ENCODE measurements at places on chromosomes 4 and X.

DNA sequence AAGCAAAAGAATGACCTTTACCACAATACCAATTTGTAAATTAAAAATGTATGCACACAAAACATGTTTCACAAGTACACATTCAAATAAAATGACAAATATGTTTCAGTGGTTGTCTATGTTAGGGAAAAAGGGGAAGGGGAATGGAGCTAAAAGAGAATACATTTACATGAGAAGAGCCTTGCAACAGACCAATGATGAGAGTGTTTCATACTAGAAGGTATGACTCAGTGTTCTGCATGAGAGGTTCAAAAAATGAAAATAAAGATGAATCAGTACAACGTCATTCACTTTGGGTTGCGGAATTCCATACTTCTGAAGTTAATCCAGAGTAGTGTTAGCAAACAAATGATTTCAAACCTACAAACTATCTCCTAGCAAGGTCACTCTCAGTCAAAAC lies 51.7 kb downstream of the RPGR start:
- DNase-seq = peak; percentile 50

DNA sequence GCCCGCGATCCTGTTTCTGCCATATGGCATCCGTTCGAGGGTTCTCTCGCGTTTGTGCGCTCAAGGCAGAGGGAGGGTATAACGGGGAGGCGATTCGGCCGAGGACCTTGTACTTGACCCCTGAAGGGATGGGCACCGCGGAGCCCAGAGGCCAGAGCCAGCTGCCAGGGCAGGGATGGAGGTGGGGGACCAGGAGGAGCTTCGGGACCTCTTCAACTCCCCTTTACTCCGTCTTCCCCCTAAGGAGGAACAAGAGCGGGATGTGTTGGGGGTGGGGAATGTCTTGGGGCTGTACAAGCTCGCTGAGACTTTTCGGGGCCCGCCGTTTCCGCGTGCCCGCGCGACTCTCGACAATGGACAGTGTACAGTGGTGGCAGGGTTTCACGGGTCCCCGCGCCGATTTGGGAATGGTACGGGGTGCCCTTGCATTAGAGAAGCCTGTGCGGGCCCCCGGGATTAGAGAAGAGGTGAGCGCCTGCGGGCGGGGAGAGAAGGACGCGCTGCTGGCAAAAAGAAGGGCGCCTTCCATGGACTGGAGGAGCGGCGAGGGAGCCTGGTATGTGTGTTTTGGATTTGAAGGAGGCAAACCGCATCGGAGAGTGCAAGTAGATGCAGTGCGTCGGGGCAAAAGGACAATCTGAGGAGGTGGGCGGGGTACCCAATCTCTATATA lies 760 bp downstream of the UGT8 start:
- no peak for DNase-seq

DNA sequence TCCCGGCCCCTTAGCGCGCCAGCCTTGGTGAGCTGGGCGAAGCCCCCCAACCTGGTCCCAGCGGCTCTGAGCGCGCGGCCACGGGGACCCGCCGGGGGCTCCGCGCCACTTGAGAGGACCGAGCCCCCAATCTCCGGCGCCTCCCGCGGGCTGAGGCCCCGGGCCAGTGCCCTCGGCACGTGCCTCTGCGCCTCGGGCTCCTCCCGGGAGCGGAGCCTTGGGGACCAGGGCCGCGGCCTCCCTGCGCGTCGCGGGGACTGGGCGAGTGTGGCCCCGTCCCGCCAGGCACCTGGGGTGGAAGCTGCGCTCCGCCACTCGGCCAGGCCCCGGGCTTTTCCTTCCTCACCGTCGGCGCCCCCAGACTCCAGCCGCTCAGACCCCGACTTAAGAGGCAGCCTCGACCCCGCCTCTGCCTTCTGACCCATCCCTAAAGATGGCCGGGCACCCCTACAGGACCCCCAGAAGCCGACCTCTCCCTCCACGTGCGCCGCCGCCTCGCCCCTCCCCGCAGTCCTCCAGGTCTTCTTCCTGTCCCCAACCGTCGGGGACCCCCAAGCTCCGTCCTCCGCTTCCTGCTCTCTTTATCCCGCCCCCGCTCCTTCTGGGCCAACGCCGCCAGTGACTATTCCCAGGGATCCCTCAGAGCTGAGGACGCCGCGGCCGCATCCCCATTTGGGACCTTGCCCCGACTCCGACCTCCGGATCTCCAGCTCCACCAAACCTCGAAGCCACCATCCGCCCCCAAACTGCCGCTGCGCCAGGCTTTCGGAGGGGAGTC lies 752 bp downstream of the ERAS start:
- DNase-seq = no peak

- peak; percentile 8 for DNase-seq
Observed at GRCh38 chrX:76253432-76253831, 80.6 kb downstream of the PBDC1 start.

DNA sequence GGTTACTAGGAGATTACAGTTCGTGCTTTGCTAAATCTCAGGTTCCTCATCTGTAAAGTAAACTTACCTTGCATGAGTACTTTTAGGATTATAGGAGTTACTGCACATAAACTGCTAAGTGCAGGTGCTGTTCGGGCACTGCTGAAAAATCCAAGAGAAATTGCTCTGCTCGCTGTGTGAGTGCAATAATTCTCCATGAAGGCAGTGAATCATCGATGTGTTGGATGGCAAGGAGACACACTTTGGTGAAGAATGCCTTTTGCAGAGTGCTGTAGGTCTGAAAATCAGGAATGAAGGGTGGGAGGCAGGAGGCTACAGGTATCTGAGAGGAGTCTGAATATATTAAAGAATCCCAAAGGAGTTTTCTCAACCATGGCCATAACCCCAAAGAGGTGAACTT lies 113.0 kb downstream of the CHIC2 start:
- DNase-seq = no peak

- peak; percentile 93 for DNase-seq
Observed at GRCh38 chr4:40672528-40673522, 43.2 kb upstream of the RBM47 start.

GRCh38 chrX:23386726-23387125 lies 52.1 kb downstream of the PTCHD1 start:
- DNase-seq = no peak

DNA sequence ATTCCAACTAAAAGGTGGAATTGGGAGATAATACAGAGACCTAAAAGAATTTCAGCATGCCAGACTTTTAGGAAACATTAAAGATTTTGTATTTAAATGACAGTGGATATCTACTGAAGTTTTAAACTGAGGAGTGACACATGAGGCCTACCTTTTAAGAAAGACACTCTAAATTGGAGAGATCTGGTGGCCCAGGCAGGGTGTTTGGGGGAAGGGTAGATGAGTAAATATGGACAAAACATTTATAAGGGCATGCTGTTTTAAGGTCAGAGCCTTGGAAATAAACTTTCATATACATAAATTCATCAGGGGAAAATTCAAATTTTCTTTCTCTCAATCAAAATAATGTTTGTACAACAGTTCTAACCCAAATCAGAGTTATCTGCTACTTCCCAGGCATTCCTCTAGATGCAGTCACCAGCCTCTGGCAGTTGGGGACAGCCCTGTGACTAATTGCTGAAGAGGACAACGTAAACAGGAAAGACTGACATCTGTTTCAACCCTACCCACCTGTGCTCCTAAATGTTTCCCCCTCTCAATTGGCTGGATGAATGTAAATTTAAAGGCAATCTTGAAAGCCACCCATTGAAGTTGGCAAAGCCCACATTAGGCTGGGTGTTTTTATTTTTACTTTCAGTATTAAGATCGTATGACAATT lies 1646.9 kb upstream of the ADGRL3 start:
- DNase-seq = no peak

DNA sequence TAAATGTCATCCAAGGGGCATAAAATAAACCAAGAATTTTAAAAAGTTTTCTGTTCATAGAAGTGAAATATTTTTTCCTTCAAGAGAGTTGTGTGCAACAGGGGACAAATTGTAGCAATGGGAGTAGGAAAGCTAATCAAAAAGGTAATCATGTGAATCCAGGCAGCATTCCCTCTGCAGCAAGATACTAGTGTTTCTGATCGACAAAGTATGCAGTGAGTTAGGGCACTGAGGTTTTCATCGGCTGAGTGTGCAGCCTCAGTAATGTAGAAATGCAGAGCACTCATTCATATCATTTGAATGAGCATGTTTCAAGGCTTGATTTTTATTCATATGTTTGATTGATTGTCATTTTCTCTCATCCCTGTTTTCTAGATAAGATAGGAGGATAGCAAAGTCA lies 321.7 kb downstream of the PCDH7 start:
- DNase-seq = no peak

- DNase-seq = no peak
Observed at GRCh38 chr4:184968366-184968765, 49.9 kb upstream of the HELT start.

DNA sequence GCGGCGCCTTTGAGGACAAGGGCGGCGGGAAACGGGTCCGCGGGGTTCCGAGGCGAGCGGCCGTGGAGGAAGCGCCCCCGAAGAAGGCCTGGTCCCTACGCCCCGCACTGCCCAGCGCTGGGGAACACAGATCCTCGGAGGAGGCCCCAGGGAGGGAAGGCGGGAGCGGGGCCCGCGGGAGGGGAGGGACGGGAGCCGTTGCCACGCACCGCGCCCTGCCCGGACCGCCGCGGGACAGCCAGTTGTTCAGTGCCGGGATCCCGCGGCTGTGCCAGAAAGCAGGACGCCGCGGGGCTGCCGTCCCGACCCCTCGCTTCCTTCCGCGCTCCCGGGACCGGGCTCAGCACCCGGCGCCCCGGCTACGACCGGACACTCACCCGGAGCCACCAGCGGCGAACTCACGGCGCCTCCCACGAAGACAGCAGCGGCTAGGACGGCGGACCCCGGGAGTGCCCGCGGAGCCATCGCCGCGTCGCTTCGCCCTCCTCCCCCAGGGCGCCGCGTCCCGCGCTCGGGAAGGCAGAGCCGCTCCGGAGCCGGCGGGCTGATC lies 278 bp downstream of the RELL1 start:
- no peak for DNase-seq

- no peak for DNase-seq
Observed at GRCh38 chrX:50458483-50458882, 12.1 kb downstream of the DGKK start.

GRCh38 chr4:153747406-153747955 lies 12.3 kb downstream of the RNF175 start:
- no peak for DNase-seq

DNA sequence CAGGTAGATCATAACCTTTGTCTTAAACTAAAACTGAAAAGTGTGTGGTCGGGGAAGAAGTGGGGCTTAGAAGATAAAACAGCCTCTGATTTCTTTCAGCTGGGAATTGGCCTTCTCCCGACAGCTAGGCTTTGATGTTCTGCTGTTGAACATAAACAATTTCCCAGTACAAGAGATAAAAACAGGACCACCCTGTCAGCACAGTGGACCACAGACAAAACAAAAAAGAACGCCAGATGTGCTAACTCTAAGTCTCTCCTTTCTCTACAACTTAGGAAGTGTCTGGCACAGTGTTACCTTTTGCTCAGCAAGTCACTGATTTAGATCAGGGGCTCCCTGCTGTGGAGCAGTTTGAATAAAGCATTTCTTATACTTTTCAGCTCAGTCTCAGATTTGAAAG lies 87.5 kb upstream of the UXT start:
- no peak for DNase-seq

GRCh38 chr4:39563346-39563847 lies 36.2 kb upstream of the UGDH start:
- DNase-seq = no peak

DNA sequence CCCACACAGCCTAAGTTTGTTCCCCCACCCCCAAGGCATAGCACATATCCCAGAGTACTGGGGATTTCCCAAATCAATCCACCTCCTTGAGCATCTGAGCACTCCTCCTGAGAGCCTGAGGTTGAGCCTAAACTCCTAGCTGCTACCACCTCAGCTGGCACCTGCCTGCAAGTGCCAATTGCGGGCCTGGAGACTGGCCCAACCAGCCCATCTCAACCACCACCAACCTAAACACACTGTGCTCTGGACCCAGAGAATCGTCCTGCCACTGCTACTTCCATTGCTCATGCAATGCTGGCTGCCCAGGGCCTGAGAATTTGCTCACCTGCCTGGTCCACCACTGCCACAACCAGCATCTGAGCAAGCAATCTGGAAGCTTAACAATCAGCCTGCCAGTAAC lies 177.1 kb downstream of the FGF13 start:
- no peak for DNase-seq

GRCh38 chr4:150546286-150546685 lies 35.7 kb upstream of the MAB21L2 start:
- no peak for DNase-seq

DNA sequence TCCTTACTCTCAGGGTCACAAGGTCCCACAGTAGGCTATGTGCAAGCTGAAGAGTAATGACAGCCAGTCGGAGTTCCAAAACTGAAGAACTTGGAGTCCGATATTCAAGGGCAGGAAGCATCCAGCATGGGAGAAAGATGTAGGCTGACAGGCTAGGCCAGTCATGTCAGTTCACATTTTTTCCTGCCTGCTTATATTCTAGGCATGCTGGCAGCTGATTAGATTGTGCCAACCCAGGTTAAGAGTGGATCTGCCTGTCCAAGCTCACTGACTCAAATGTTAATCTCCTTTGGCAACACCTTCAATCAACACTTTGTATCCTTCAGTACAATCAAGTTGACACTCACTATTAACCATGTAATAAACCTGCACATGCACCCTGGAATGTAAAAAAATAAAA lies 960.9 kb upstream of the HS3ST1 start:
- no peak for DNase-seq

DNA sequence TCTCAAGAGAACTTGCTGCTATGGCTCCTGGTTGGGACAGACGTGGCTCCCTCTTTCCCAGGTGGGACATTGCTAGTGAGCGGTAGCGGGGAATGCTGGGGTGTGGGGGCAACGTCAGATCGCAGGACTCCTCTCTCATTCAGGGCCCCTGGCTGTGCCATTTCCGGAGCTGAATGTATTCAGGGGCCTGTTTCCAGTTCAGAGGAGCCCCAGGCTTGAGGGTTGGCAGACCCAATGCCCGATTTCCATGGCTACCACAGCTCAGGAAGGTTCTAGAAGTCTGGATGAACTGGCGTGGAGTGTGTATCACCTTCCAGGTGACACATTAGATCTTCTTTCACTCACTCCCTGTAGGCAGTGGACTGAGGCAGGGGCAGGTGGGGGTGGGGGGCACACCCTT lies 26.2 kb upstream of the CRMP1 start:
- DNase-seq = no peak

GRCh38 chrX:72340626-72341025 lies 34.9 kb upstream of the CITED1 start:
- no peak for DNase-seq

GRCh38 chrX:10172877-10173276 lies 16.1 kb downstream of the CLCN4 start:
- DNase-seq = no peak

DNA sequence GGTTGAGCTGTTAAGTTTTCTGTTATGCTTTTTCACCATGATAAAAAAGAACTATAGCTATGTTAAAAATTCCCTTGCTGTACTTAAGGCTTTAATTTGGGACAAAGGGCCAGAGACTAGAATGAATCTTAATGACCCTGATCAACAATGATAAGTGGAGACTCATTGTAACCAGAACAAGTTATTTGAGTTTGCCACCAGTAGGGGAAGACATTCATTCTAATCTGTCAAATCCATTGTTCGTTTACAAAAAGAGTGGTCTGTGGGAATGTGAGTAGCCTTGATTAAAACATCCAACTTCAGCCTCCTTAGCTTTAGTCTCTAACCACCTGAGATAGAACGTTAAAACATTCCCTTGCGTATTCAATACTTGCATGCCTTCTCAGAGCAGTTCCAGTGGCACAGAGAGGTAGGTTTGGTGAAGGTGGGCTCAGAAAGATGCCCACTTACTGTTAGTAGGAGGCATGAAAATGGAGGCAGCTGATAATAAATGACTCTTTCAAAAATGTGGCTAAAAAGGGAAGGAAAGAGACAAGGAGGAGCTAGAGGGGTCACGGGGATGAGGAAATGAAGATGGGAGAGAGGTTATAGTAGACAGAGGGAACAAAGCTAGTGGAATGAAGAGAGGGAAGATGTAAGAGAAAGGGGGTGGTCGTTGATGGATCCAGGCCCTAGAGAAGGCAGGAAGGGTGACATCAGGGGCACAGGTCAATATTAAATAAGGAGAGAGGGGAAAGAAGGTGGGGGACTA lies 66.2 kb downstream of the EGF start:
- no peak for DNase-seq
